ENCODE measurements at places on chromosomes 12 and 14.

GRCh38 chr12:16165506-16165905, 112.0 kb downstream of the SLC15A5 start:
- no peak for DNase-seq

DNA sequence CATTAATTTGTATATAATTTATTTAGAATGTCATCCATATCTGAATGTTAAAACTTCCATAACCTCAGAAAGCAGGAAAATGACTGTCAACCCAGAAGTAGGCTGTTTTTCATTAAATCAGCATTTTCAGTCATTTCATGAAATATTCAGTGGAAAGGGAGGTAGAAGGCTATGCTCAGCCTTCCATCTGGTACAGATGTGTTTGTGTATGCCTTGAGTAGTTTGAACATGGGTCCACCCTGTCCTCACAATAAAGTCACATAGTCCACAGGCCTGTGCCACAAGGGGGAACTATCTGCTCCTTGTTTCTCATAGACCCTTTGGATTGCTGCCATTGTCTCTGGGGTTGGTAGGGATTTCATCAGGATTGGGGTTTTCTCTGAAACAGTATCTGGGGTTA, 9.1 kb downstream of the LACRT start:
- DNase-seq: no peak

- no peak for DNase-seq
Observed at GRCh38 chr12:92370828-92371227, 225.2 kb upstream of the BTG1 start.

GRCh38 chr12:112463478-112463877, 44.7 kb downstream of the PTPN11 start:
- DNase-seq: no peak

Measured in brain pericyte (primary cell).